ENCODE measurements at places on chromosomes 3 and 15. TPM values are rescaled to one million over a fixed set of nuclear protein-coding genes. Genes with fewer than 3 reads are reported as not detected.

The ACAN gene
- total RNA-seq, result 0.05 TPM

The PARP15 gene
- total RNA-seq, result 0.29 TPM

The AMIGO3 gene
- total RNA-seq, result 1.4 TPM

The UBAP1L gene
- 4.6 TPM for total RNA-seq

The LDHAL6B gene
- total RNA-seq, result not detected

The TMCO5A gene
- not detected for total RNA-seq

The SLC2A2 gene
- not detected for total RNA-seq

The FGF7 gene
- 0.07 TPM for total RNA-seq

The NR2E3 gene
- total RNA-seq, result 0.69 TPM

The USP3 gene
- total RNA-seq, result 50.9 TPM

The UMPS gene
- 30.7 TPM for total RNA-seq

The GOLGA6L25 gene
- not detected for total RNA-seq

The CCR3 gene
- not detected for total RNA-seq

The LTF gene
- not detected for total RNA-seq

The CFAP20DC gene
- 8.4 TPM for total RNA-seq

The GREM1 gene
- total RNA-seq, result not detected

The CELSR3 gene
- total RNA-seq, result 162 TPM

The CHDH gene
- 0.61 TPM for total RNA-seq

The SAMD7 gene
- total RNA-seq, result not detected

The MSL2 gene
- 32.8 TPM for total RNA-seq

The POPDC2 gene
- 1.4 TPM for total RNA-seq

The DOCK3 gene
- 13.4 TPM for total RNA-seq

The CGNL1 gene
- total RNA-seq, result 5.4 TPM

The VGLL3 gene
- total RNA-seq, result 0.15 TPM

The PKM gene
- 949 TPM for total RNA-seq

The CFAP91 gene
- total RNA-seq, result 0.59 TPM

The MAGI1 gene
- total RNA-seq, result 46.5 TPM

The BTLA gene
- total RNA-seq, result not detected

The COL8A1 gene
- total RNA-seq, result 0.25 TPM

The ALPK3 gene
- total RNA-seq, result 6.8 TPM

The ZSCAN2 gene
- 40.0 TPM for total RNA-seq

The ARPIN gene
- 9.0 TPM for total RNA-seq
